Suprapubic skin (tissue), 4 donors: ENCODE measurements at places on chromosomes 4 and X. TPM values are rescaled to one million over a fixed set of nuclear protein-coding genes. Genes with fewer than 3 reads are reported as not detected.

STPG2 gene
- total RNA-seq: not detected

CT83 gene
- not detected for total RNA-seq

GRCh38 chr4:114613560-114613959, 15.0 kb downstream of the UGT8 start:
- no peak for DNase-seq

GRCh38 chr4:156825074-156825473, 146.5 kb downstream of the PDGFC start:
- no peak for DNase-seq

ARMCX1 gene
- total RNA-seq: 11.5 TPM

- no peak for DNase-seq
Observed at GRCh38 chrX:43986083-43986482, 12.9 kb upstream of the NDP start.

DNA sequence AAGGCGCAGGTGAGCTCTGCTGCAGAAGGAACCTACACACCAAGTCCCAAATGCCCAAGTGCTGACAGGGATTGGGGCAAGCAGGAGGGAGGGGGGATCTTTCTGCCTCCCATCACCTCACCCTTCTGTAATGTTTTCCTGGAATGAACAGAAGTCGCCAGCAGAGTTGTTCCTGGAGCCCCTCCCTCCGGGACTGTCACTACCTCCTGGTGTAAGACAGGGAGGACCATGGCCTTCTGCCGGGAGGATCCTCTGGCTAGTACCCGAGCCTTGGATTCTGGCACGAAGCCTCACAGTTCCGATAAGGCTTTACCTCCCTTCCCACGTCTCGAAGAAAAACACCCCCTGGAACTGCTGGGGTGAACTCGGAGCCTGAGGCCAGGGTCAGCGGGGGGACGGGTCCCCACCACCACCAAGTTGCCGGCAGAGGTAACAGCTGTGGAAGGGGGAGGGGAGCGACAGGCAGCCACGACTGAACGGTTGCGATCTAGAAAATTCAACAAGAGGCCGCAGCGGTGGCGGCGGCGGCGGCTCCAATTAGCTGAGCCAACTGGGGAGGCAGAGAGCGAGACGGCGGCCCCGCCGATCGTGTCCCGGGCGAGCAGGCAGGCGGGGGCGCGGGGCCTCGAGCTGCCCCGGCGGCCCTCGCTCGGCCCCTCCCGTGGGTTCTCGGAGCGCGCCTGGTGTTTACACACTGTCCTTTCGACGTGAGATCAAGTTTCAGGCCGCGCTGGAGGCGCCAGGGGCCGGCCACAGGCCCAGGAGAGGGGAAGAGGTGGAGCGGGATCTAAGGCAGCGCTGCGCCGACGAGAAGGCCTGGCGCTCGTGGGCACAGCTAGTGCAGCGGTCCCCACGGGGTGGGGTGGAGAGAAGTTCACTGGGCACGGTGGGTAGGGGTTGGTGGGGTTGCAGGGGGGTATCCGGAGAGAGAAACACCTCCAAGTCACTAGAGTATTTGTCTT, 53.7 kb upstream of the BCOR start:
- DNase-seq: no peak

- peak; percentile 14 for DNase-seq
Observed at GRCh38 chr4:8303485-8304281, 34.1 kb downstream of the HTRA3 start.

DNA sequence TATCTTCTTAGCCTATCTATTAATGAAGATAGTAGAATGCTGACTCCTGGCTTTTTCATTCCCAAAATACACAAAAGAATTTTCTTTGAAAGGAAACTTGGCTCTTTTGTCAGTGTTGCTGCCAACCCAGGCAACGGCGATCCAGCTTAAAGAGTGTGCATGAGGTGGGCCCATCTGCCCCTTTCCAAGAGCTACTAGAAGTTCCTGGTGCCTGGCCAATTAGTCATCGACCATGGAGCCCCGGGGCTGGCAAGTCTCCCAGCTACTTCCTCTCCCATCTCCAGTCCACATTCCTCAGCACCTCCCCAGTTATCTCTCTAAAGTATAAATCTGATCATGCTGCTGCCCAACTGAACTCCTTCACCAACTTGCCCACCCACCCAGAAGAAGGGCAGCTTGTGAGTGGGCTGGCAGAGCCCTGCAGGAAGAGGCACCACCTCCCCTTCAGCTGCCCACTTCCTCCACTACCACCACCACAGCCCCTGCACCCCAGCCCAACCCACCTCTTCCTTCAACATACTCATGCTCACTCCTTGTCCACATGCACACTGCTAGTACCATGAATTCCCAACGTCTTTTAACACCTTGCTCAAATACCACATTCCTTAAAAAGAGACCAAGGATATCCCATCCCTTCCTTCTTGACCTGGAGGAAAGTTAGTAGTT, 158.2 kb upstream of the MAP3K15 start:
- no peak for DNase-seq

GRCh38 chr4:190121759-190122158, 51.8 kb upstream of the DUX4 start:
- no peak for DNase-seq

- DNase-seq: no peak
Observed at GRCh38 chr4:14265651-14266050, 638.1 kb upstream of the BOD1L1 start.

DNA sequence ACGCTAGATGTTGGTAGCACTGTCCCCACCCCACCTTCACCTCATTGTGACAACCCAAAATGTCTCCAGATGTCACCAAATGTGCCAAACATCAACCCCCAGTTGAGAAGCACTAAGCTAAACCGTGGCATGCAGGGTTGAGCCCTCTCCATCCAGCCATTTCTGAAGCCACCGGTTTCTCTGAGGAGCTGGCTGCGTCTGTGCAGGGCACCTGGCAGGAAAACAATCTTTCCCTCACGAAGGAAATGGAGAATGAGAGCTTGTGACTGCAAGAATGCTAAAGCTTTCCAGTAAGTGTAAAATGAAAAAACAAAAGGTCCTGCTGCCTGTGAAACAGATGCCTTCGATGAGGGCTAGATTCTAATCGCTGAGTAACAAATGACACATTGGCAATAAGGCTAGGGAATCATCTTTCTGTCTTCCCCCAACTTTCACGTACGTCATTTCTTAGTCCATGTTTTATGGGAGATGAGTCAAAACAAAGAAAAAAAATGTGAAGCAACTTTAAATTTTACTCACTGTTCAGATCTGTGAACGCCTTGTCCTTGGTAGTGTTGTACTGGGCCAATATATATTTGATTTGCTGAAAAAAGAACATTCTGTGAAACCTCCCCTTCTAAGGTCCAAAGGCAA, 59.9 kb downstream of the PROM1 start:
- DNase-seq: no peak

- no peak for DNase-seq
Observed at GRCh38 chrX:134865682-134866255, 125.0 kb upstream of the SMIM10 start.

DNA sequence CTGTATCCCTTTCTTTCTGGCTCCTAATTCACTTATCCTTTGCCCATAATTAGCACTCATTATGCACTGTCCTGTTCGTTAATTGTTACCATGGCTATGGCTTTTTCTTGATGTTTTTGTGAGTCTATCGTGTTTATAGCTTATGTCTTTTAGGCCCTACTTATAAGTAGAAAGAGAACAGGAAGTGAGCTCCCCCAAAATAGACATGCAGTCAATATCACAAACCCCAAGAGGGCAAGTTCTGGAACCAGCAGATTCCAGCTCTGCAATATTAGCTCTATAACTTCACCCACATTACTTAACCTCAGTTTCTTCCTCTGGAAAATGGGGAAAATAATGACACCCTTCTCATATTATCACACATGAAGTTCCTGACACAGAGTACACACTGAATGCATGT, 7.4 kb upstream of the HS3ST1 start:
- no peak for DNase-seq

ATP1B4 gene
- not detected for total RNA-seq
